Stimulated activated CD4-positive, alpha-beta T cell treated with anti-CD3 and anti-CD28 coated beads, Interleukin-1b, Interleukin-23, amount 100 ng/mL, for 1 hour (primary cell): ENCODE measurements at places on chromosomes 1 and 21.

DNA sequence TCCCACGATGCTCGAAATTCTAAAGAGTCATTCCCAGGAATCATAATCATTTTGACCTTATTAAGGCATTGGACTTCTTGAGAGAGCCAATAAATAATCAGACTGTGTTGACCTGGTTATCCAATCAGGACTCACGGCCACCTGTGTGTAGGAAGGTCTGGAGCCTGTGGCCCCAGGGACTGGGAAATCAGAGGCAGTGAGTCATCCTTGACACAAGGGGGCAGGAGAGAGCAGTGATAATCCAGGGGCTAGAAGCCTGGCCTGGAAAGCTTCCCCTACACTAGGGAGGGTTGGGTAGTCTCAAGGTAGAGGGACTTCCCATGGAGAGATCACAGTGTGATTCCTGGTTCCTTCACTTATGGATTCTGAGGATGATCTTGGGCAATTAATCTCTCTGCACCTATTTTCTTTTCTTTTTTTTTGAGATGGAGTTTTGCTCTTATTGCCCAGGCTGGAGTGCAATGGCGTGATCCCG lies 4.7 kb downstream of the MR1 start:
- DNase-seq = no peak

GRCh38 chr1:42037586-42037985 lies 115.6 kb upstream of the GUCA2B start:
- no peak for DNase-seq

- DNase-seq = no peak
These were observed 6.0 kb downstream of the LAD1 start for GRCh38 chr1:201393076-201393475.

GRCh38 chr1:67604778-67605177 lies 80.2 kb upstream of the GADD45A start:
- no peak for DNase-seq

GRCh38 chr1:239128541-239128940 lies 257.8 kb upstream of the CHRM3 start:
- DNase-seq = no peak

DNA sequence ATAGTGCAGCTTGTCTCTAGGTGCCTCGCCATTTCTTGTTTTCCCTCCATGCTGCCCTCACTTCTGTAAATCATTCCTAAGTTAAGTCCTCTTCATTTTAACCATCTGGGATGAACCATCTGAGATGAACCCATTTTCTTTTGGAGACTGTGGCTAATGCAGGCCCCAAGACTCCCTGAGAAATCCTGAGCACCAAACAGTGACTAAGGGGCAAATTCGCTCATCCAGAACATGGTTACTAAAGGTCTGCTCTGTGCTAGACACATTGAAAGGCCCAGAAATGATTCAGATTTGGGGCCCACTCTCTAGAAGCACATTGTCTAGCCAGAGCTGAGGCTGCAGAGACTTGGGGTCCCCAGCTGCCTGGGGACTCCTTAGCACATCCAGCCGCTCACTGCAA lies 151.9 kb upstream of the CTTNBP2NL start:
- DNase-seq = no peak

- DNase-seq = no peak
These were observed 288.8 kb downstream of the LTN1 start for GRCh38 chr21:28703861-28704260.

GRCh38 chr1:174726167-174726879 lies 273.4 kb upstream of the CACYBP start:
- DNase-seq = no peak

DNA sequence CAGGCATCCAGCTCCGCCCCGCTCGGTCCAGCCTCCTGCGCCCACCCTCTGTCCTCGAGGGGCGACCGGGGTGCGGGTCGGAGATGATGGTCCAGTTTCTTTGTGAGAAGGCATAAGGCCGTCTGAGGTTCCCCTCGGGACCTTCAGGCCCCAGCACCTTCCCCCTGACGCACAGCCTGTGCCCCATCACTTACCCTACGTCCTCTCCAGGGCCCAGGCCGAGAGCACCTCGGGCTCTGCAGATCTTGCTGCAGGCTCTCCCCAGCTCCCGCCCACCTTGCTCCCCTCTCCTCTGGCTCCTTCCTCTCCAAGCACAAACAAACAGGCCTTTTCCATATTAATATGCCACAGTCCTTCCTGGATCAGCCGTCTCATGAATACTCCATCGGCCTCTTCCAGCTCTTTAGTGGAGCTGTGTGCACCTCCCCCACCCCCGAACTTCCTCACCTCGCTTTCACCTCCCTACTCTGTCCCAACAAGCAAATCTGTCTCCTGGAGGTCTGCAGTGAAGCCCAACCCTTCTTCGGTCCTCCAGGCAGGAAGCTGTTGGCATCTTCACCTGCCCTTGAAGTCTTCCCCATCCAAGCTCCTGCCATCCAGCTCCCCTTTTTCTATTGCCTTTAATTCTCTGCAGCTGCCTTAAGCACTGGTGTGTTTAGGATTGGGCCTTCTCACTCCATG lies 448 bp upstream of the COL9A2 start:
- DNase-seq = no peak

- no peak for DNase-seq
These were observed 34.0 kb downstream of the SLC45A1 start for GRCh38 chr1:8351693-8352470.

DNA sequence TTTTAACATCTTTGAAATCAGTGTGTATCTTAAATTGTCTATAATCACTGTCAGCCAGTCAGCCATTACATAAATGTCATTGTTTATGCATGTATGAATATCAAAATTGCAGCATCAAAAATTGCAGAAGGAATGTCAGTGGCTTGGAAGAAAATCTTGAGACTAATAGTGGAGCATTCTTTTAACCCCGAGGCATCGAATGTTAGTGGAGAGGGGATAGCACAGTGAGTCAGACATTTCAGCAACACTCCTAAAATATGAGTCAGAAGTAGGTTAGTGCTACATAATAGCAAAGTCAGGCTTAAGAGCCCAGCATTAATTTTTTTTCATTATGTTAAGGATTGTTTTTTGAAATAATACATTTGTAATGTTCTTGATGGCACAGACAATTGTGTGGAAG lies 45.5 kb downstream of the SNRPE start:
- no peak for DNase-seq

- DNase-seq = no peak
These were observed 11.1 kb upstream of the CSRP1 start for GRCh38 chr1:201518071-201518470.

GRCh38 chr1:221309723-221310122 lies 430.5 kb downstream of the HLX start:
- no peak for DNase-seq

GRCh38 chr1:211328084-211328694 lies 1.6 kb downstream of the TRAF5 start:
- no peak for DNase-seq

DNA sequence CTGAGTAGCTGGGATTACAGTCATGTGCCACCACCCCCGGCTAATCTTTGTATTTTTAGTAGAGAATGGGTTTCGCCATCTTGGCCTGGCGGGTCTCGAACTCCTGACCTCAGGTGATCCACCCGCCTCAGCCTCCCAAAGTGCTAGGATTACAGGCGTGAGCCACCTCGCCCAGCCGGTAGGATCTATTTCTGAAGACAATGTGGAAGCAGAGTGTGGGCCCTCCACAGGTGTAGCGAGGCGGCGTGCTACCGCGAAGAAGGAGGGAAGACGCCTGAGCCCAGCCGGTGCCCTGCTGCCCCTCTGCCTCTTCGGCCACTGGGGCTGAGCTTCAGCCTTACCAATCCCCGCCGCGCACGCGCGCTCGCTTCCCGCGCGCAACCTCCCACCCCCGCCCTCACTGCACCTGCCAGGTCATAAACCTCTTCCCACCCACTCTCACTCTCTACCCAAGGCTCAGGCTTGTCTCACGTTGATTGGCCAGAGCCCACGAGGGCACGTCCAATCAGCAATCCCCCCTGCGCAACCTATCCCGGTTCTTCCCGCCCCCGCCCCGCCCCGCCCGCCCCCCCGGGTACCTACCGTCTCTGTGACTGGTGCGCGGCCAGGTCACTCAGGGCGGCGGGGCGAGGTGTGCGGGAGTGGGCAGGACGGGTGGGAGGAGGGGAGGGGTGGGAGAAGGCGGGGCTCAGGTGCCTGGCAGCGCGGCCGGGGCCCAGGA lies 409 bp upstream of the HOOK1 start:
- peak; percentile 80 for DNase-seq

- no peak for DNase-seq
These were observed 13.5 kb downstream of the CRABP2 start for GRCh38 chr1:156691665-156692440.

DNA sequence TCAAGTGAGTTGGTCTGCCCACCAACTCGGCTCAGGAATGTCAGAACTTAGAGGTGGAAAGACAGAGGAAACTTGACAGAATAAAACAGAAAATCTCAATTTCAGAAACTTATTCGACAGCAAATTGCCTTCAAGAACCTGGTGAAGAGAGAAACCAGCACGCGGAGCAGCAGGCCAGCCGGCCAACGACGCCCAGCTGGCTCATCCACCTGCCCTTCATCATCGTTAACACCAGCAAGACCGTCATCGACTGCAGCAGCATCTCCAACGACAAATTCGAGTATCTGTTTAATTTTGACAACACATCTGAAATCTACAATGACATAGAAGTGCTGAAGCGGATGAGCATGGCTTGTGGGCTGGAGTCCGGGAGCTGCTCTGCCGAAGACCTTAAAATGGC lies 350.8 kb upstream of the CAMK1G start:
- DNase-seq = no peak

- DNase-seq = no peak
These were observed 69.8 kb upstream of the DIRAS3 start for GRCh38 chr1:68120136-68120791.

DNA sequence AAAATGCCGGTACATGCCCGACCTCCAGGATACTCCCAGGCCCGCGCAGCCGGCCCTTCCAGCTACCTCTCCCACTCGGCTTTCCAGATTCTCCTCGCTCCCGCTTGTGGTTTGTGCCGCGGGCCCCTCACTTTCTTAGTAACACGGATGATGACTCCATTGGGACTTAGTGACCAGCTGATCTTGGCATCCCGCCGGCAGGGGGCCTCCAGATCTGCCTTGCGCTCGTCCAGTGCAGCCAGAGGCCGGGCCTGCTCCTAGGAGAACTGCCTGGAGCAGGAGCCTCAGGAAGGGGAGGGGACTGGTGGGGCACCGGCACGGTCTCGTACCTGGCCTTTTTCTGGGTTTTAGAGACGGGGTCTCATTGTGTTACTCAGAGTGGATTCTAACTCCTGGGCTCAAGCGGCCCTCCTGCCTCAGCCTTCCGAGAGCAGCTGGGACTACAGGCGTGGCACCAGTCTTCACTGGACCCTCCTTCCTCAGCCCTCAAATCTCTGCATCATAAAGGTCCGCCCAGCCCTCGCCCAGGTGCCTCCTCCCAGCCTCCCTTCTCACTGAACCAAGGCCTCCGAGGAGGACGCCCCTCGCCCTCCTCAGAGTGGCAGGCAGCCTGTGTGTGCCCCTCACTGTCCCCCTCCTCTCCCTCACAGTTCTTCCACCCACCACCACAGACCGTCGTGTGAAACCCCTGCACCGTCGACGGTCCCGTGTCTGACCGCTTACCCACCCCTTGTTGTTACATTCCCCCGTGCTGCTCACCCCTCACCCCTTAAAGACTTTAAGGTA lies 78.6 kb downstream of the SLC25A24 start:
- no peak for DNase-seq

- no peak for DNase-seq
These were observed 27.0 kb downstream of the DNM3 start for GRCh38 chr1:171868217-171868803.

DNA sequence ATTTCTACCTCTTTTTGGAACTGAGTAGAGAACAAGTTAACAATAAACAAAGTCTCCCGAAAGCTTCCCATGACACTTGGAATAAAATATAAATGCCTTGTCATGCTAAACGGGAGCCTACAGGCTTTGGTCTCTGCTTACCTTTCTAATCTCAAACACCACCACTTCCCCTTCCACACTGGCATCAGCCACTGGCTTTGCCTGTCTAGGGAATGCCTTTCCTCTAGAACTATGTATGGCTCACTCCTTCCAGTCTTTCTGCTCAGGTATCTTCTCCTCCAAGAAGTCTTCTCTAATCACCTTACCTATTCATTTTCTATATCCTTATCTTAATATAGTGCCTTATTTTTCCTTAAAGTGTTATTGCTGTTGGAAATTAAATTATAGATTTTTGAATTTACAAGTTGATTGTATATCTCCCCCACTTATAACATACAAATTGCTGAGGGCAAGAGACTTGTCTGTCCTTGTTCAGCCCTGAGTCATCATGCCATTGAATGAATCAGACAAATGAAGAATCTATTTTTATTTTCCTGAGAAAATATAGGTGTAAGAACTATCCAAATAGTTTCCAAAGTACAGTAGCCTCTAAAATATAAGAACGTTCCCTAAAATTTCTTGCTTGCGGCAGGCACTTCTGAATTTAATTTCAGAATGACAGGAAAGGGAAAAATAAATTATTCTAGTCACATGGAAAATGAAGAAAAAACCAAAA lies 119.2 kb downstream of the TM2D1 start:
- DNase-seq = no peak

- no peak for DNase-seq
These were observed 25.9 kb downstream of the ATG4C start for GRCh38 chr1:62809788-62810187.

GRCh38 chr1:53693339-53693738 lies 45.6 kb downstream of the GLIS1 start:
- no peak for DNase-seq

GRCh38 chr1:233121947-233122559 lies 171.6 kb downstream of the NTPCR start:
- DNase-seq = no peak

GRCh38 chr1:87937831-87938395 lies 609.2 kb downstream of the LMO4 start:
- no peak for DNase-seq

- no peak for DNase-seq
These were observed 39.1 kb downstream of the TFF3 start for GRCh38 chr21:42276076-42276475.

GRCh38 chr1:931380-932172 lies 7.9 kb downstream of the SAMD11 start:
- DNase-seq = no peak
